Effector memory CD4-positive, alpha-beta T cell (primary cell): ENCODE measurements at places on chromosomes 12 and 14.
A peak's percentile ranks its signal among the peaks of the same experiment; 100 is the strongest.

DNA sequence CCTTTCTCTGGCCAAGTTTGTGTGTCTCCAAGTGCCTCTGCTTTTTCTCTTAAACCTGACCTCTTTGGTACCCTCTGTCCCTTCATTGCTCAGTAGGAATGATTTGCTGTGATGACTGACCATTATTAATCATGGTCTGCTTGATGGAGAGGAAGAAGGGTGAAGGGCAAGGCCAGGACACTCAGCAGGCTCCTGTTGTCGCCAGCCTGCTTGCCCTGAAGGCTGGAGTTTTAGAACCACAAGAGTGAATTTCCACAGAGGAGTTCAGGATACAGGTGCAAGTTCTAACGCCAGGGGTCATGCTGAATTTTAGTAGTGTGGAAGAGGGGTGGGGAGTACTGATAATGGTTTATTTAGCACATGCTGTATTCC lies 2.8 kb upstream of the ITGA5 start:
- H3K27ac ChIP-seq, result no peak overlapping the region
- H3K4me3 ChIP-seq, result no peak overlapping the region
- DNase-seq, result no peak
- H3K4me1 ChIP-seq, result peaks cover 18% of the 10 kb centered on the region

GRCh38 chr14:38279572-38279971 lies 23.7 kb upstream of the CLEC14A start:
- no peak overlapping the region for H3K4me3 ChIP-seq
- H3K4me1 ChIP-seq, result no peaks in the 10 kb centered on the region
- no peak for DNase-seq
- no peaks in the 10 kb centered on the region for H3K27me3 ChIP-seq

GRCh38 chr14:104284636-104285507 lies 146.5 kb downstream of the KIF26A start:
- no peak overlapping the region for H3K4me3 ChIP-seq
- no peaks in the 10 kb centered on the region for H3K27me3 ChIP-seq
- H3K27ac ChIP-seq, result no peak overlapping the region
- H3K36me3 ChIP-seq, result no peaks in the 10 kb centered on the region

DNA sequence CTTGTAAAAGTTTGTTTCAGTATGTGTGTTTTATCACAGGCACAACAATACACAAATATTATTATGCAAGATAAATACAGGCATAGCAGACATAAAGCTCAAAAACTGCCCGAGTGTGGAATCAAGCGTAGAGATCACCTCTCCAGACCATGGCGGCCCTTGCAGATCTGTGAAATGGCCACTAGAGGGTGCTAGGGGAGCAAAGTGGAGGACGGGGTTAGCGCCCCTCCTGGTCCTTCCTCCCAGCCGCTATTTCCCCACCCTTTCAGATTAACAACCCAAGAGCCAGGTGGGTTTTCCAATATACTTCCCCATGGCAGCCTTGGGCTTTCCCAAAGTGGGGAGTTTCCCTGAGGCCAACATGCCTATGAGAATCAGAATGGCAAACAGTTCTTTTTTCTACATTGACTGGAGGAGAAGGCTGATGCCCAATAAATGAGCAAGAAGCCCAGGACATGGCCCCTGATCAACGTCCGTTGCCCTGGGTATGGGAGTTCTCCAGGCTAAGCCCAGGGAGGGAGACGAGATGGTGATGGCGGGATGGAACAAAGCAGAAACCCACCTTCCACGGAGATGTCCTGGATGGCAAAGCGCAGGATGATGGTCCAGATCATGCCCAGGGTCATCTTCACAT lies 67.4 kb downstream of the ACTN1 start:
- DNase-seq, result peak; percentile 43
- H3K27me3 ChIP-seq, result no peaks in the 10 kb centered on the region
- peaks cover 16% of the 10 kb centered on the region for H3K36me3 ChIP-seq
- H3K4me3 ChIP-seq, result no peak overlapping the region

DNA sequence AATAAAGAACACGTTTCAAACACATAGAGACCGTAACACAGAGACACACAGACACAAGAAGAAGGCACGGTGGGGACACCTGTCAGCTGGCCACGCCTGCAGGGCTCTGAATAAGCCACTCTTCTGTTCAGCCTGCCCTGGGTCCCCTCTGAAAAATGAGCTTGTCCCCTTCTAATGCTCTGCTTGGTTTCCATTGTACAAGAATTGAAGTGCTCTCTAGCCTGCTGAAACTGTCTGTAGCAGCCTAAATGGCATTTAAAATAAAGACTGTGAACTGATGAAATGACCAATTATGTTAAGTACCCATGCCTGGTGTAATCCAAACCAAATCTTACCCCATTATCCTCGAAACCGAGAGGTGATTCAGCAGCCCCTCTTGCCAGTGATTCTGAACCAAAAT lies 139.8 kb downstream of the FOXN3 start:
- no peaks in the 10 kb centered on the region for H3K36me3 ChIP-seq
- no peak overlapping the region for H3K27ac ChIP-seq
- H3K4me3 ChIP-seq, result no peak overlapping the region
- H3K4me1 ChIP-seq, result peaks cover 8% of the 10 kb centered on the region
- no peak for DNase-seq

GRCh38 chr12:12446786-12447185 lies 89.9 kb downstream of the BORCS5 start:
- no peak for DNase-seq
- H3K4me3 ChIP-seq, result no peak overlapping the region
- peaks cover 27% of the 10 kb centered on the region for H3K4me1 ChIP-seq
- H3K27ac ChIP-seq, result no peak overlapping the region
- no peaks in the 10 kb centered on the region for H3K27me3 ChIP-seq

- H3K4me3 ChIP-seq, result no peak overlapping the region
- no peak for DNase-seq
- H3K27ac ChIP-seq, result no peak overlapping the region
Observed at GRCh38 chr14:74213907-74214803, 25.1 kb upstream of the VSX2 start.

GRCh38 chr14:75769047-75769685 lies 108.1 kb downstream of the TTLL5 start:
- H3K4me1 ChIP-seq, result no peaks in the 10 kb centered on the region
- no peak overlapping the region for H3K4me3 ChIP-seq
- no peaks in the 10 kb centered on the region for H3K27me3 ChIP-seq
- no peak for DNase-seq

DNA sequence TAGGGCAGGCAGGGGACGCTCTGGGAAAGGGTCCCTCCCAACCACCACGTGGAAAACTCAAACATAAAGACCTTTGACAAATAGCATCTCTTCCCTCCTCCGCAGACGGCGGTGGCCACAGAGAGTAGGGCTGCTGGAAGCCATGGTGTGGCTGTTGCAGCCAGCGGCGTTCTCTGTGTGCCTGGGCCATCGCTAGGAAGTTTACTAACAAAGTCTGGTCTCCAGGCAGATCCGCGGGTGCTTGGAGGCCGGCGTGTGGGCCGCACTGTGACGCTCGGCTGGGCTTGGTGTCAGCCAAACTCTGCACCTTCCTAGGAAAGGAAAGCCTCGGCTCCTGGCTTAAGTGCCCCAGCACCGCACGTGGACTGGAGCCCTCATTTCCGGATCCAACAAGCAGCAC lies 65.6 kb downstream of the CCDC88C start:
- peak overlapping the region; percentile 38 for H3K4me3 ChIP-seq
- peak overlapping the region; percentile 93 for H3K27ac ChIP-seq
- H3K27me3 ChIP-seq, result no peaks in the 10 kb centered on the region

- no peaks in the 10 kb centered on the region for H3K4me1 ChIP-seq
- no peaks in the 10 kb centered on the region for H3K27me3 ChIP-seq
- H3K36me3 ChIP-seq, result no peaks in the 10 kb centered on the region
- no peak overlapping the region for H3K4me3 ChIP-seq
- no peak for DNase-seq
Observed at GRCh38 chr14:50978888-50979287, 34.6 kb upstream of the PYGL start.

DNA sequence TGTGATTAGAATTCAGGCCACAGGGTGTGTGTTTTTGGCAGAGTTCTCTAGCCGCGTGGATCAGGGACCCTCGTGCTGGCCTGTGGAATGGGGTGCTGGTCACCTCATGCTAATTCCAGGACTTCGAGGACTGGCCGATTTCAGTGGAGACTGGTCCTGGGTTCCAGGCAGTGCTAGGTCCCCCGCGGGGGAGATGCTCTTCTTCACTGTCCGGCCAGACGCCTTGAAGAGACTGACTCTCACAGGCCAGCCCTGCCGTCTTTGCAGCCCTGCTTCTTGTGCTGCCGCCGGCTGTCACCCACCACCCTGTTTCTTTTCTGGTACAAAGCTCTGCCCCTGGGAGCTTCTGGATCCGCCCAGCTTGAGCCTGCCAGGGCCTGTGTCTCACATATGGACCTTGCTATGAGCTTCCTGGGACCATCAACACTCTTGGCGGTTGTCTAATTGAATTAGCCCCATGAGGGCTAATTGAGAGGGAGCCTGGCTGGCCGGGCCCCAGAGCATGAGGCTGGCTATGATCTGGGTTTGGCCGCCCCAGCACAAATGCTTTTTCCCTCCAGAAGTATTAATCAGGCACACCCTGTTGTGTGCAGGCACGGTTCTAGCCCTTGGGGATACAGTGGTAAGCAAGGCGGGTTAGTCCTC lies 8.2 kb downstream of the MLXIP start:
- peaks cover 12% of the 10 kb centered on the region for H3K36me3 ChIP-seq
- no peaks in the 10 kb centered on the region for H3K27me3 ChIP-seq
- H3K4me1 ChIP-seq, result peaks cover 37% of the 10 kb centered on the region
- no peak overlapping the region for H3K4me3 ChIP-seq
- H3K27ac ChIP-seq, result no peak overlapping the region

DNA sequence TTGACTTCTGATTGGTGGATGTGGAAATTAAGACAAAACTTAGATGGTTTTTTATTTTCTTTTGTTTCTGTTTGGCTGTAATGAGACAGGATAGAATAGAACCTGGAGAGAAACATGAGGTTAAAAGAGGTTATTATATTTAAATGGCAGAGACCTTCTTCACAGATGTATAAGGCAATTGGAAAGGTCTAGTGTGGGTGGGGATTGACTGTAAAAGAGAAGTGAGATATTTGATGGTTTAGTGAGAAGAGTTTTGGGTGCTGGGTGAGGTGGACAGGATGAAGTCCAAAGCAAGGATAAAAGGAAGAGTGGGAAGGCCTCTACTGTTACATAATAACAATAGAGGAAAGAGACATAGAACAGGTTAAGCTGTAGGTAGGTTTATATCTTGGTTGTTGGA lies 43.8 kb upstream of the PPM1H start:
- no peaks in the 10 kb centered on the region for H3K4me1 ChIP-seq
- H3K27ac ChIP-seq, result no peak overlapping the region
- no peaks in the 10 kb centered on the region for H3K36me3 ChIP-seq
- H3K4me3 ChIP-seq, result no peak overlapping the region
- H3K27me3 ChIP-seq, result no peaks in the 10 kb centered on the region
- no peak for DNase-seq

DNA sequence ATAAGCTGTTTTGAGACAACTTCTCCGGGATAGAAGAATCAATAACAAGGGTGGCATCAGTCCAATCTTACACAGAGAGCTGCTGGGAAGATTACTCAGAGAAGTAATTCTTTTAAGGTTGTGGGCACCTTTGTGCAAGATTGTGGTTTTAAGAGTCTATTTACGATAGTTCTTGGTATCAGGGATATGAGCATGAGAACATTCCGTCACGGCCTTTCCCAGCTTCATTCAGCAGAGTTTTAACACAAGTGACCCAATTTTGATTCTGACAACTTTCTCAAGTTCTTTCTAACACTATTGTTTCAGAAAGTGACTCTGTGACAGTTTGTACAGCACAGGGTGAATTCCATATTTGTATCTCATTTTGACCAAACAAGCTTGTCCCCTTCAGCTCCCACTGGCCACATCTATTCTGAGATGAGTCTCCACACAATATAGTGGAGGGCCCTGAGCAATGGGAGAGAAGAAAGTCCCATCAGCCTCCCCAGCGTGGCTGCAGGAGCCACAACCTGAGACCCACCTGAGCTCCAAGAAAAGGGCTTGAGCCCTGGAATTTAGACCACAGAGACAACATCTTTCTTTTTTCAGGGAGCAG lies 869.2 kb downstream of the TMEM121 start:
- H3K27ac ChIP-seq, result peak overlapping the region; percentile 55
- DNase-seq, result no peak

- H3K4me1 ChIP-seq, result no peaks in the 10 kb centered on the region
- H3K27me3 ChIP-seq, result no peaks in the 10 kb centered on the region
- no peak overlapping the region for H3K4me3 ChIP-seq
- H3K36me3 ChIP-seq, result no peaks in the 10 kb centered on the region
Observed at GRCh38 chr12:105253866-105254513, 18.0 kb upstream of the APPL2 start.

DNA sequence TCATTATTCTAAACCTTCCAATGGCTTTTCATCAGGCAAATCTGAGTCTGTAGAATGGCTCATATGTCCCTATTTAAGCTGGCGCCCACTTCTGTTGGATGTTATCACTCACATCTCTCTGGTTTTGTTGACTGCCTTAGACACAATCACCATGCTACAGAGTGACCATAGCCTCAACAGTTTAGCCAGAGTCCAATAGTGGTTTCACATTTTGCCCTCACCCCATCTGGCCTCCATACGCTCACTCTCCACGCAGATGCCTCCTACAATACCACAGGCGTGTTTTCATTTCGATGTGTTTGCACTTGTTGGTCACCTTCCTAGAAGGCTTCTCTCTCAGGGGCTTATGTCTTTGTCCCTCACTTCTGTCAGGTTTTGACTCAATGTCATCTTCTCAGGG lies 3.4 kb downstream of the KLRB1 start:
- H3K4me1 ChIP-seq, result no peaks in the 10 kb centered on the region
- no peaks in the 10 kb centered on the region for H3K36me3 ChIP-seq
- H3K27ac ChIP-seq, result no peak overlapping the region
- no peak for DNase-seq
- no peak overlapping the region for H3K4me3 ChIP-seq

GRCh38 chr12:50403001-50403440 lies 2.3 kb downstream of the LARP4 start:
- H3K4me3 ChIP-seq, result no peak overlapping the region
- no peak for DNase-seq
- no peaks in the 10 kb centered on the region for H3K36me3 ChIP-seq
- H3K27ac ChIP-seq, result no peak overlapping the region

DNA sequence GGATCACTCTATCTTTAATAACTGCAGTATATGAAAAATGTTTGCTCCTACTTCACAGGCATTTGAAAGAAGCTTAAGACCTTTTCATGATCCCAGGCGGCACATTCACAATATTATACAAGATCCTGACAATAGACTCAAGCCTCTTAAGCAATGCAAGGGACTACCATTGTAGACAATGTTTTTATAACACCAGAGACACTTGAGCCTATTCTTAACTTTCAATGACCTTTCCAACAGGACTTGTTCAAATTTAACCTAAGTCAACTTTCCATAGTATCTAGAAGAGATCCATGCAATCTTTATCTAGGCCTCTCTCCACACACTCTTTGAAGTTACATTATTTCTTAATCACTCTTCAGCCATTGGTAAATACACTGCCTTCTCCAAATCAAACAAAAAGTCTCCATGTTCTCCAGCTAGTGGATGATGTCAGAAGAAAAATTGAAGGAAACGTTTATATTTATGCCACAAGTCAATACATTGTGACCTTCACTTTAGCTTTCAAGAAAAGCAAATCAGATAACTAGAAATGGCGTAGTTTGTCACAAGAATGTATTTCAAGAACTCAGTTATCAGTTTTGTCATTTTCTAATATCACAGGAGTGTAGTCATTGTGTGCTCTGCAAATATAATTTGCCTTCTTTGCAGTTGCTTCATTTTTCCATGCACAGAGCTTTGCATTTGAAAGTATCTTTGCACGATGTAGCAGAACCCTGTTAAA lies 41.2 kb downstream of the PHLDA1 start:
- H3K27me3 ChIP-seq, result no peaks in the 10 kb centered on the region
- DNase-seq, result no peak
- no peaks in the 10 kb centered on the region for H3K36me3 ChIP-seq
- H3K4me3 ChIP-seq, result no peak overlapping the region

GRCh38 chr12:42510823-42511222 lies 78.7 kb downstream of the PRICKLE1 start:
- DNase-seq, result no peak
- H3K4me1 ChIP-seq, result no peaks in the 10 kb centered on the region
- H3K27me3 ChIP-seq, result no peaks in the 10 kb centered on the region
- H3K4me3 ChIP-seq, result no peak overlapping the region
